ENCODE measurements at places on chromosomes 13 and 19.
A peak's percentile ranks its signal among the peaks of the same experiment; 100 is the strongest.

DNA sequence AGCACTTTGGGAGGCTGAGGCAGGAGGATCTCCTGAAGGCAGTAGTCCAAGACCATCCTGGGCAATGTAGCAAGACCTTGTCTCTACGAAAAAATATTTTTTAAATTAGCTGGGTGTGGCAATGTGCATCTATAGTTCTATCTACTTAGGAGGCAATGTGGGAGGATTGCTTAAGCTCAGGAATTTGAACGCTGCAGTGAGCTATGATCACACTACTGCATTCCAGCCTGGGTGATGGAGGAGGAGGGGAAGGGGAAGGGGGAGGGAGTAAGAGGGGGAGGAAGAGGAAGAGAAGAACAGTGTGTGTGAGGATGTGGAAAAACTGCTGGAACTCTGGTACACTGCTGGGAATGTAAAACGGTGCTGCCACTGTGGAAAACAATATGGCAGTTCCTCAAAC is 9.2 kb upstream of the CLIP3 start:
- DNase-seq = no peak

GRCh38 chr19:33385956-33386355 is 12.4 kb downstream of the CEBPG start:
- no peak for DNase-seq

- DNase-seq = peak; percentile 76
These were observed 2.3 kb downstream of the WDR83 start for GRCh38 chr19:12668932-12669269.

GRCh38 chr13:39773833-39774232 is 118.4 kb downstream of the COG6 start:
- DNase-seq = no peak

- DNase-seq = no peak
These were observed 8.3 kb downstream of the ATP8A2 start for GRCh38 chr13:25380082-25380481.

DNA sequence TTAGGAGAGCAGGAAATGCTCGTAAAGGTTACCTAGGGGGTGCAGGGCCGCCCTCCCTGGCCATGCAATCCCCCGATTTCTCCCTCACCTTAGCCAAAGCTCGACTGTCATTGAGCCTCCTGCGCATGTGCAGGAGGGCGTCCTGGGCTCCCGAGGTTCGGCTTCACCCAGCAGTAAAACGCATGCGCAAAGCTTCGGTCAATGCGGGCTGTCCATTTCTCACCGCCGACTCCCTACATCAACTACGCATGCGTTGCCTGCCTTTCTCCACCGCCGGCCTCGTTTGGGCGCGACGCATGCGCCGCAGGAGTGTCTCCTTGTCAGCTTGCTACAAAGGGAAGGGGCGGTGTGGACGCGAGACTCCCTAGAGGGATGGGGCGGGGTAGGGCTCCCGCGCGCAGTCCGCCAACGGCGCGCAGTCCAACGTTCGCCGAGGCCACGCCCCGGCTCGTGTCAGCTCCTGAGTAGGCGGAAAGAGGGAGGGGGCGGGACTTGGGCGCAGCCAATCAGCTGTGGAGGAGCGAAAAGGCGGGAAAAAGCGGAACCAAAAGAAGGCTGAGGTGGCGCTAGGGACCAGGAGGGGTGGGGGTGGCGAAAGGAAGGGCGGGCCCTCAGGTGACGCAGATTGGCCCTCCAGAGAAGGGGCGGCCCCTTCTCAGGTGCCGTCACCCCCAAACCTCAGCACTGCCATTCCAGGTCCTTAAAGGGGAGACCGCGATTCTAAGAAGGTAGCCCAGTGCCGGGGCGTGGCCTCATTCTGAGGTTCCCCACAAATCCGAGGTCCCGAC is at the start of the genes SYNGR4 and TMEM143:
TSS of gene SYNGR4 (plus strand) at position 558 of the 788 bp plus-strand sequence. CDS start 1,476 bp downstream, outside the sequence.
TSS of gene TMEM143 (minus strand) at position 131 of the 788 bp plus-strand sequence. CDS start at position 111, 20 bp downstream.
- peak; percentile 96 for DNase-seq

DNA sequence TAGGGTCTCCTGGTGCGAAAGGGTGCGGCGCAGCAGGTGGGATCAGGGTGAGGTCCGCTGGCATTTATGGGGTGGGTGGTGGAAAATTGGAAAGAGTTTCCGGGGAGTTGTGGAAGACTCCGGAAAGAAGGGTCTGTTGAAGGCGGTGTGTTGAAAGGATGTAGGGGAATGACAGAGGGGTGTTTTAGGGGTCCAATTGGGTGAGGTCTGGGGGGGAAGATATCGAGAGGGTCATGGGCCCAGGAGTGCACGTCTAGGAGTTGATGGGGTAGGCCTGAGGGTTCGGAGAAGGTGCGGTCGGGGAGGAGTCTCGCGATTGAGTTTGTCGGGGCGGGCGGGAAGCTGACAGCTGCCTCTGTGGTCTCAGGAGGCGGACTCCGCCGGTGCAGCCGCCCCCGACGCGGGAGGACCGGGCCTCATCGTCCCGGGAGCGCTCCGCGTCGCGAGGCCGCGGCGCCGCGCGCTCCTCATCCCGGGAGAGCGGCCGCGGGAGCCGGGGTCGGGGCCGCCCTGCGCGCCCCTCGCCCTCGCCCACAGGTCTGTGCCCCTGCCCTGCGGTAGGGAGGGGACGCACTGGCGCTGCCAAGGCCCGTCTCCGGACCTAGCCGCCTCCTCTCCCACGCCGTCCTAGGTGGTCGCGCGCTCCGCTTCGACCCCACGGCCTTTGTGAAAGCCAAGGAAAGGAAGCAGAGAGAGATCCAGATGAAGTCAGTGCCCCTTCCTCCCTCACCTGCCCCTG is 7.0 kb downstream of the PGLYRP1 start:
- peak; percentile 47 for DNase-seq

DNA sequence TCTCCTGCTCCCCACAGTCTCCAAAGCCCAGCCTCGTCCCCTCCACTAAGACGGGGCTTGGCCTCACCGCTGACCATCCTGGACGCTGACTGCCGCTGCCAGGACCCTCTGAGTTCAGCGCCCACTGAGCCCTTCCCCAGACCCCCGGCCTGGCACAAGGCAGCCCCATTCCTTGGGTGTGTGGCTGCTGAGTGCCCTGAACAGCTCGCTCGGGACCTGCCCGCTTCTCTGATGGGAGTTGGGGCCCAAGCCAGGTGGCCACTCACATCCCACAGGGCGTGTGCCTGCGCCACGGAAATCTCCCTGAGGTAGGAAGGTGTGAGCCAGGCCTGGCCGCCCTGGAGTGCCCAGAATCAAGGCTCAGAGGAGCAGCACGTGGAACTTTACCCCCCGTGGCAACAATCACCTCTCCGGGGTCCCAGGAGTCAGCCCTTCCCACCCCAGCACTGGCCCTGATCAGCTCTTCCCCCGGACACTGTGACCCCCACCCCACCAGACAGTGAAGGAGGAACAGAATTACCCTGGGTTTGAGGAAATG is 20.8 kb downstream of the C13orf46 start:
- DNase-seq = no peak

DNA sequence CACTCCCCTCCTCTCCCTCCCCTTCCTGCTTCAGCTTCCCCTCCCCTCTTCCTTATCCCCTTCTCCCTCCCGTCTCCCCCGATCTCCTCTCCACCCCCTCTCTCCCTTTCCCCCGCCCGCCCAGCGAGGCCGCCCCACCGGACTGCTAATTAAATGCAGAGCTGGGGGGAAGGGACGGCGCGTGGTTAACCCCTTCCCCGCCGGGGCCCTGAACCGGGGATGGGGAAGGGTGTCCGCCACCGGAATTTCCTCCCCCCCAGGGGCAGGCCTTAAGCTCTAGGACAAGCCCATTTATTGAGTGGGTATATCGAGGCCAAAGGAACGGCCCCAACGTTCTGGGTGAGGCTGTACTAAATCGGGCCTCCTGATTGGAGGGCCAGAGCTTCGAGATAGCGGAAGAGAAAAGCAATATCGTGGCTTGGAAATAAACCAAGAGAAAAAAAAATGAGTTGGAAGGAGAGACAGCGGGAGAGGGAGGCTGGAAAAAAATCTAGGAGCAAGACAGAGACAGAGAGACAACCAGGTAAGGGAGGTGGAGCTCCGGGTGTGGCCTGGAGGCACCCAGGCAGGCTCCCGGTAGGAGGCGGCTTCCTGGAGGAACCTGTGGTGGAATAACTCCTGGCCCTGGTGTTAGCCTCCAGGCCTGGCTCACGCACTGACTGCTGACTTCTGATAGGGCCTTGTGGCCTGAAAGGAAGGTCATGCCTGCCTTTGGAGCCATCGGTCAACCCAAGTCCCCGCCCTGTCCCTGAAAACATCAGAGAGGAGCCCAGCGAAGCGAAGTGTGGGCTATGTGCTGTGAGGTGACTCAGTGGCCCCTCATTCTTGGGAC is 11.6 kb upstream of the JUND start:
- peak; percentile 56 for DNase-seq

GRCh38 chr19:10520652-10521318 is 3.5 kb upstream of the S1PR5 start:
- DNase-seq = no peak

DNA sequence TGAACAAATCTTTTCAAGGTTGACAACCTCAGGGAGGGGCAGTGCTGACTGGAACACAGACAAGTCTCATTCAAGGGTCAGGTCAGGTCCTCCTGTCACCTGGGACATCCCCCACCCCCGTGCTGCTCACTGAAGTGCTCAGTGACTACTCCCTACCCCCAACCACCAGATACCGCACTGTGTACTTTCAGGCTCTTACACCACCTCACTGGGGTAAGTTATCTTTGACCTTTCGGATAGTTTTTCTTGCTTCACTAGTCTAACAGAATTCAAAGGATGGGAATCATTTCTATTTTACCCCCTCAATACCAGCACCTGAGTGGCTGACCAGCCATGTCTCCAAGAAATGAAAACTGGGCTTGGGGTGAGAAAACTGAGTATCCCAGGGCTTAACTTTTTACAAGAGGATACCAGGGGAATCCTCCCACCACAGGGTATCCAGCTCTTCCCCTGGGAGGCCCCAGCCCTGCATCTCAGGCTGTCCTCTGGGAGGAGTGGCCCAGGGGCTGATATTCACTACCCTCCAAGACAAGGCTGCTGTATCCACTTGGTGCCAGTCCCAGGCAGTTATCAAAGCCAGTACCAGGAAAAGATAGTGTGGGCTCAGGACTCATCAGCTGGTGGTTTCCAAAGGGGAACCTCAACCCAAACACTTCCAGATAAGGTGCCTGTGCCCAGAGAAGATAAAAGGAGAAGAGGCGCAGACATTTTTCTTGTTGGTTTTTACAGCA is 2.1 kb downstream of the ZNF563 start:
- DNase-seq = peak; percentile 83

DNA sequence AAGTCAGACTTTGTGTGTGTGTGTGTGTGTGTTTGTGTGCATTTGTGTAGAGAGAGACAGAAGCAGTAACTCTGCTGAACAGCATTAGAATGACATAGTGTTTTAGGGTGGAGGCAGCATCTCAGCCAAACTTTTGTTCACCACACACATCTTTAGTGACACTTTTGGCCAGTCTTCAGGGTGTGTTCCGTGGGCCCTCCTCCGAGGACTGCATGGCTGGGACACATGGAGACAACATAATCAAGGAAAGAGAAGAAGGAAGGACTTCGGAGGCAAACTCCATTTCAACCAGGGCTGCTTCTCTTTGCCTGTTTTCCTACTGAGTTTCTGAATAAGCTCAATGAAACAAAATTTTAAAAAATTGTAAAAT is 205.1 kb downstream of the LHFPL6 start:
- no peak for DNase-seq

GRCh38 chr19:40139533-40140287 is 49.0 kb upstream of the ZNF780A start:
- DNase-seq = no peak

GRCh38 chr19:3125900-3126524 is 9.8 kb upstream of the GNA15 start:
- DNase-seq = peak; percentile 88

DNA sequence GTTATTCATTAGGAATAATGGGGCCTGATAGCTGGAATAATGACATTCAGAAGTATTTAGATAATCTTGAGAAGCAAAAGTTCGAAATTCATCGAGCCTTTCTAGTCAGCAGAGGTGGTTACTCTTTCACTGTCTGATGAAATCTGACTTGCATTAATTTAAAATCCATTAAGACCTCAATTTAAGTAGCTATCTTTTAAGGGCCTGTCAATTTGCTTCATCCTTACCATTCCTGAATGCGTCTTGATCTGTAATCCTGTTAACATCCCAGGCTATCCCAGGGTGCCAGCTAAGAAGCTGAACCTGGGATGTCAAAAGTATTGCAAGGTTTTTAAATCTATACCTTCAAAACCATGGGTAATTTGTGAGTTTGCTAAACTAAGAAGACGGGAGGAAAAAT is 1491.0 kb upstream of the MIR17HG start:
- no peak for DNase-seq

- peak; percentile 18 for DNase-seq
These were observed 46.4 kb upstream of the SHKBP1 start for GRCh38 chr19:40530091-40530901.

DNA sequence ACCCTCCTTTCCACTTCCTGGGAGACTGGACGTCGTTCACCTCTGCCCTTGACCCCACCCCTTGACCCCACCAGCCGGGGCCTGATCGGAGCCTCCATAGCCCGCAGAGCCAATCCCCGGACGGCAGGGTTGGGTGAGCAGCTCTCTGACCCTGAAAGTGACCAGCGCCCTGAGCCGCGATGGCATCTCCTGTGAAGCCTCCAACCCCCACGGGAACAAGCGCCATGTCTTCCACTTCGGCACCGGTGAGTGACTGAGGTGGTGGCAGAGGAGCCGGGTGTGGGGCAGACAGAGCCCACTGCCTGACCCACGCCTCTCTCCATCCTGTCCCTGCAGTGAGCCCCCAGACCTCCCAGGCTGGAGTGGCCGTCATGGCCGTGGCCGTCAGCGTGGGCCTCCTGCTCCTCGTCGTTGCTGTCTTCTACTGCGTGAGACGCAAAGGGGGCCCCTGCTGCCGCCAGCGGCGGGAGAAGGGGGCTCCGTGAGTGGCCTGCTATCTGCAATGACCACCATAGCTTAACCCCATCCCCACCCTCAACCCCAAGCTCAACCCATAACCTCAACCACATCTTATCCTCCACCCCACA is 10.4 kb downstream of the BCAM start:
- no peak for DNase-seq

GRCh38 chr13:20882206-20882605 is 20.3 kb downstream of the XPO4 start:
- DNase-seq = no peak

- no peak for DNase-seq
These were observed 1.6 kb upstream of the ANGPTL6 start for GRCh38 chr19:10104130-10104513.

GRCh38 chr13:112245179-112245724 is 130.9 kb upstream of the SPACA7 start:
- no peak for DNase-seq

DNA sequence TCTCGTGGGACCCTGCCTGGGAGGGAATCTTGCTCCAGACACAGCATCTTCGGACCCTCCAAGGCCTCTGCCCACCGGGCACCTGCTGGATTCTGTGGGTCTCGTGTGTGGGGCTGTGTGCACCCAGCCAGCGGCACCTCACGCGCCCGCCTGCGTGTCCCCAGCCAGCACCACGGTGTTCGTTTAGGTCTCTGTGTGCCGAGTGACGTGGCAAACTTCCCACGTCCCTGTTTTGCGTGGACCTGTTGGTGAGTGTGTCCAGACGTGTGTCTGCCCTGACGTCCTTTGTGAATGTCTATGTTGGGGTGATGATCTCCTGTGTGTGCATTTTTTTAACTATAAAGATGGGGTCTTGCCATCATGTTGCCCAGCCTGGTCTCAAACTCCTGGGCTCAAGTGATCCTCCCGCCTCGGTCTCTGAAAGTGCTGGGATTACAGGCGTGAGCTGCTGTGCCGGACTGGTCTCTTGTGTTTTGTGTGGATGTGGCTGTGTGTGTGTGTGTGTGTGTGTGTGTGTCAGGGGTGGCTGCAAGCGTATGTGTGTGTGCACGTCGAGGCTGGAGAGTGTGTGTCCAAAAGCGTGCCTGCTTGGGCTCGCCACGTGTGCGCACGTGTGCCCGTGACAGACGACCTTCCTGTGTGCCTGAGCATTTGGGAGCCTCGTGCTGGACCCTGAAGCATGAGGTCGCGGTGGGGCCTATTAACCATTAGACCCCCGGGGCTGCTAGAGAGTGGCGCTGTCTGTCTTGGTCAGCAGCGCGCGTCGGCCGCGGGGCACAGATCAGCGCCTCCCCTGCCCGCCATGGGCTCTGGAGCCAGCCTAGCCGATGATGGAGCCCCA is 15.7 kb downstream of the ARID3A start:
- DNase-seq = no peak

Data from stimulated activated CD4-positive, alpha-beta T cell treated with anti-CD3 and anti-CD28 coated beads, Interleukin-2, amount 100 ng/mL, for 24 hours (primary cell).